ENCODE measurements at places on chromosomes 3 and 15.
A peak's percentile ranks its signal among the peaks of the same experiment; 100 is the strongest.

- no peak for DNase-seq
Observed at GRCh38 chr3:148789146-148789545, 38.5 kb upstream of the CPB1 start.

DNA sequence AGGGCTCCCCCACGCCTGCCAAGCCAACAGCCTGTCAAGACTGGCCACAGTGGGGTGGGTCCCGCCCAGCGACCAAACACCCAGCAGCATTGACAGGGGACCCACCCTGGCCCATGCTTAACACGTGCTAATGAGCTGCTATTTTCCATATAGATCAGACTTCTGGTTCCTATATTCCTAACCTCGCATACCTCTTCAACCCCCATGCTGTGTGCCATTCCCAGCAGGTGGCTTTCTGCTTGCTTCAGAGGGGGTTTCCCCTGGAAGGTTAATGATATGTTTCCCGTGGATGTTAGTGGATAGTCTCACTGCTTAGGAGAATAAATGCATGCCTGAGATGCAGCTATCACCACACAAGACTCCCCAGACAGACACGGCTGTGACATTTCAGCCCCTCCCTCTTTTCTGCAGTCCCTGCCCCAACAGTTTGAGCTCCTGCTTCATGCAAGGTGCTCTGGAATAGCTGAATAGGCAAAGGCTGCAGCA is 37.9 kb upstream of the MGLL start:
- DNase-seq: no peak

GRCh38 chr3:50600141-50600753 is 11.3 kb downstream of the CISH start:
- no peak for DNase-seq

GRCh38 chr3:139251529-139251928 is 92.3 kb upstream of the MRPS22 start:
- no peak for DNase-seq

- DNase-seq: no peak
Observed at GRCh38 chr3:69305011-69305410, 80.9 kb downstream of the FRMD4B start.

- no peak for DNase-seq
Observed at GRCh38 chr3:851098-851790, 241.6 kb upstream of the CNTN6 start.

- DNase-seq: no peak
Observed at GRCh38 chr15:69484837-69485236, 32.2 kb downstream of the RPLP1 start.

DNA sequence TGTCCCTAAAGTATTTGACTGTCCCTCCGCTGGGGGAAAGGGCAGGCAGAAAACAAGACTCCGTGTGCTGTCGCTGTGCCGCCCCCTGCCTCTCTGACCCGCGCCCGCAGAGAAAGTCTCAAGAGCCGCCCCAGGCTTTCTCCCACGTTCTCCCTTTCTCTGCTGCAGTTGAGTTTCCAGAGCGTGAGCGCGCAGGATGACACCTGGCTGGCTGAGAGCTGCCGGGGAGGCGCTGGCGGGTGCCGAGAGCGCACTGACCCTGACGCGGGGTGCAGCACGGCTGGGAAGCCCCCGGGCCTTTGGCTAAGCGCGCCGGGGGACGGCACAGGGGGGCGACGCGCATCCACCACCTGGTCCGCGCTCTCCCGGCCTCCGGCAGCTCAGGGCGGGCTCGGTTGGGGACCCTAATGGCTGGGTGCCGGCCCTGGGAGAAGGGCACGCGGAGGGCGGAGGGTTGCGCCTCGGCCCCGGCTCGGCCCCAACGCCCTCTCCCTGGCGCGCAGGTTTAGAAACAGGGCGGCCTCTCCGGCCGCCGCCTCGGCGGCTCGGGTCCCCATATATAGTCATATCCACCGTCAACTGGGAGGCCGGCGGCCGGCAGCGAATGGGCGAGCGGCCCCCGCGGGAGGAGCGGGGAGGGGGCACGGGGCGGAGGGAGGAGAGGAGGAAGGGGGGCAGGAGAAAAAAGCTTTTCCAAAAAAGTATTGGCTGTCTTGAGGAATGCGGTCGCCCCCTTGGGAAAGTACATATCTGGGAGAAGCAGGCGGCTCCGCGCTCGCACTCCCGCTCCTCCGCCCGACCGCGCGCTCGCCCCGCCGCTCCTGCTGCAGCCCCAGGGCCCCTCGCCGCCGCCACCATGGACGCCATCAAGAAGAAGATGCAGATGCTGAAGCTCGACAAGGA is at the start of gene TPM1:
TPM1 (plus strand) TSS at position 774 of the 903 bp plus-strand sequence; CDS start at position 857, 83 bp downstream.
- peak; percentile 92 for DNase-seq

Measured in A549 (cell line).